HepG2 (cell line): ENCODE measurements at places on chromosomes 4 and X.

DNA sequence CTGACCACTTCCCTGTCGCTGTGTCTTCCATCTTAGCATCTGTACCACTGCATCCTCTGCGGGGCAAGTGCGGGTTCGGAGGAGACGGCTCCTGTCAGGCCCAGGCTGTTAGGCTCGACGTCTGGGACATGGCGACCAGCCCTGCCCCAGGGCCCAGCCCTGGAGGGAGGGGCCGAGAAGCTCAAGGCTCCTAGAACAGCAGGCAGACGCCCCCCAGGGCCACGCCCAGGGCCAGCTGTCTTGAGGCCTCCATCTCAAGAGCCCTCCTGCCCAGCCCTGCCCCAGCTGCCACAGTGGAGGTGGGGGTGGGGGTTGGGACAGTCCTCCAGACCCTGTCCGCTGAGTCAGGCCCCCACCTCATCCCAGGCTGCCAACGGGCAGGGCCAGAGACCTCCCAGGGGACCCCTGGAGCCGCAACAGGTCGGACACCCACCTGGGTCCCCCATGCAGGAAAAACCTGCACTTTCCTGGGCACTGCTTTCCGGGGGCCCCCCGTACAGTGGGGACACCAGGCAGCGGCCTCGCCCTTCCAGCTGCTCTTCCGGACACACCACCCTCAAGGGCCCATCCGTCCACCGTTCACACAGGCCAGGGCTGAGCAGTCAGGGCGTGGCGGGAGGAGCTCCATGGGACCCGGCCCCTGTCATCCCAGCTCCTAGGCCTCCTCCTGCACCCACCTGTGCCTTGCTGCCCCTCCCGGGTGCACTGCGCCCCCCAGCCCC is 83.1 kb downstream of the FAM53A start:
- no peak for DNase-seq

- no peak for DNase-seq
Observed at GRCh38 chr4:172287117-172287516, 473.9 kb downstream of the GALNTL6 start.

DNA sequence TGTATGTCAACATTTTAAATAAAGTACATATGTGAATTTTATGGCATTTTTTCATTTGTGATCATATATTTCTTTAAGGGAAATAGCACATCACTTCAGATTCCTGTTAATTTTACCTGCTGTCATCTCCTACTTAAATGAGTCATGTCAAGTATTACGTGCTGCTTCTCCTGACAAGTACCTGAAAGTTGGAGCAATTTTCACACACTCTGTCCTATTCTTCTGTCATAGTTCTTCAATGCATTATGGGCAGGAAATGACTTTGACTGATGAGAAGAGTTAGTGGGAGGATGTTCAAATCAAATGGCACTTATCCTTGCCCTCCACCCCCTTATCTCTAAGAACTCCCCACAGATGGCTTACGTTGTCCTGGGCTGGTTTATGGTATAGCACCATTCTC is 64.2 kb upstream of the SYTL5 start:
- no peak for DNase-seq

GRCh38 chr4:147837854-147838253 is 106.0 kb downstream of the ARHGAP10 start:
- DNase-seq: no peak

DNA sequence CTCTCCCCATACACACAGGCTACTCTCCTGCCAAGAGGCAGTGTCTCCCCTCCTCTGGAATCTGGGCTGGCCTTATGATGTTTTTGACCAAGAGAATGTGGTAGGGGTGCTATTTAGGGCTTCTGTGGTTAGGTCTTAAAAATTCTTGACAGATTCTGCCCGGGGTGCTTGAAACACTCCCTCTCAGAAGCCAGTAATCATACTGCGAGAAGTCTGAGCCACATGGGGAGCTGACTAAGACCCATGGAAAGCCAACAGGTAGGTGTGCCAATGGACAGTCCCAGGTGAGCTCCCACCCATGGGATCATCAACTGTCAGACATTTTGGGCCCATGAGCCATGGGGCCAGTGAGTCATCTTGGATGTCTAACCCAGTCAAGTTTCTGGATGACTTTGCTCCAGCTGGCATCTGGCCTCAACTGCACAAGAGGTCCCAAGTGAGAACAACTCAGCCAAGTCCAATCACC is 315.7 kb downstream of the FBXW7 start:
- no peak for DNase-seq

GRCh38 chr4:140152013-140152703 is 1.8 kb downstream of the MAML3 start:
- no peak for DNase-seq

- DNase-seq: no peak
Observed at GRCh38 chrX:40485973-40486372, 94.8 kb upstream of the ATP6AP2 start.

GRCh38 chr4:35934320-35934981 is 309.9 kb downstream of the ARAP2 start:
- peak; percentile 7 for DNase-seq

DNA sequence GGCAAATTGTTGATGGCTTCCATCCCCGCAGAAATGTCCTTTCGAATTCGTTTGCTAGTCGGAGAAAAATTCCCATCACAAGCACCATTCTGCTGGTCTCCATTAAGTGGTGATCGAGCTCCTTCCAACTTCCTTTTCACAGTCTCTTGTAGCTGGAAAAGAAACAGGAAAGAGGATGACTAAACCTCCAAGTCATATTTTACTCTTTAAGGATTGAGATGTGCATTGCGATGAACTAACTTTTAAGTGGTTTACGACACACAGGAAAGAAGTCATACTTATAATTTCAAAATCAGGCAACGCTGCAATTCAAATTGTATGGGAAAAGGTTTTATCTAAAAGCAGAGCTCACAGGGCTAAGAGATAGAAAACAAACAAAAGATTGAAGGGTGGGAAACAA is 225.2 kb downstream of the MGST2 start:
- DNase-seq: no peak

GRCh38 chr4:20456407-20456806 is 204.7 kb downstream of the SLIT2 start:
- no peak for DNase-seq

- no peak for DNase-seq
Observed at GRCh38 chr4:24248674-24249630, 335.4 kb downstream of the DHX15 start.

- DNase-seq: no peak
Observed at GRCh38 chrX:96619588-96619987, 65.1 kb upstream of the DIAPH2 start.

- no peak for DNase-seq
Observed at GRCh38 chr4:148444296-148445070, 2.3 kb upstream of the NR3C2 start.

- DNase-seq: no peak
Observed at GRCh38 chrX:132031867-132032266, 8.8 kb downstream of the STK26 start.

DNA sequence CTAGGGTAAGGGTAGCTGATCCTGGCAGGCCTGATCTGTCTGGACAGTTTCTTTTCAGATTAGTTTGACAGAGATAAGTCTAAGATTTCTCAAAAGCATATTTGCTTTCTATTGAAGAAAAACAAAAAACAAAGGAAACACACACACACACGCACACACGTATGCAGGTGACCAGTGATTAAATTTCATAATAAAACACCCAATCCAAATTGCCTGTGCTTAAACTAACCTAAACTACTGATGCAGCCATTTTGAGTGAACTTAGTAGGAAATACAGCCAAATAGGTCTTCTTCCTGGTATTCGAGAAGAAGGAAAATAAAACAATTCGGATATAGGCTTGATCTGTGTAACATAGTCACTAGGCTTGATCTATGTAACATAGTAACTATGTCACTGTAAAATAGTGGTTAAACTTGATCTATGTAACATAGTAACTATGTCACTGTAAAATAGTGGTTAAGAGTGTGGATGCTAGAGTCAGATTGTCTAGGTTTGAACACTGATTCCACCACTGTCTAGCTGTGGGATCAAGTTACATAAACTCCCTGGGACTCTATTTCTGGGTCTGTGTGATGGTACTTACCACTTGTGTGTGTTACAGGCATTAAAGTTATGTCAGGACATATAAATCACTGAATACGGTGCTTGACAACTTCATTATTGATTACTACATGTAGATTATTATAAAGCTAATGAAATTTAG is 9.8 kb upstream of the CCNG2 start:
- DNase-seq: no peak

GRCh38 chr4:188993871-188994270 is 854.6 kb downstream of the TRIML1 start:
- no peak for DNase-seq

DNA sequence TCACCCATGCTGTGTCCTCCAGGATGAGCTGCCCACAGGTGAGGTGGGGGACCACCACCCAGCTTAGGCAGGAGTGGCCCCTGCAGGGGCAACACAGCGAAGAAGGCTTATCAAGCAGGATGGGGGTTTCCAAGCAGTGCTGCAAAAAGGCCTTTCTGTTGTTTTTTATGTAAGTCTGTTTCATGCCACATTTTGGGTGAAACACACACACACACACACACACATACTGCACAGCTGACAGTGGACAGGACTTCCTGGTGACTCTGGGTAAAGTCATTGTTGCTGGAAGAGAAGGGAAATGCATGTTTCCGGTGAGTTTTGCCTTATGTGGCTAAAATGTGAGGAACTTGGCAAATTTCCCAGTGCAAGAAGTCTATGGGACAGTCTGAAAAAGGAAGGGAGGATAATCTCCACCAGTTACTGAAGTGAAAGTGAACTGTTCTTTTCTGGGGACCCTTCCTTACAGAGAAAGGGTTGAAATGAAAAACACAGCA is 119.2 kb downstream of the IRF2 start:
- DNase-seq: peak; percentile 89

GRCh38 chr4:3017504-3017903 is 54.1 kb downstream of the GRK4 start:
- DNase-seq: no peak

GRCh38 chrX:43969504-43970501 is 3.4 kb downstream of the NDP start:
- DNase-seq: no peak

DNA sequence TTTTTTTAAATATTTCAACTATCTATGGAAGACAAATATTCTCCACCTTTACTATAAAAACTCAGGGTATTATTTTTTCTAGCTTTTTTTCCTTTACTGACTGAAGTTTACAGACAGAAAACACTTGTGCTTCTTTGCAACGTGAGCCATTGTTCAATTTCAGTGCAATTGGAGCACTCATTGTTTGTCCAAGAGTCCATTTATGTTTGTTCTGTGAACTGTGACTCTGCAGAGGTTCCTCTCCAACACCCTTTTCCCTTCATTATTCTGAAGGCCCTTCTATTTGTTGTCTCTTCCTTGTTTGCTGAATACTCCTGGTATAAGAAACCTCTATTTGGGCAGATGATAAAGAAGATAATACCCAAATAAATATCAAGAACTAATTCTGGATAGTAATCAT is 37.4 kb downstream of the DAPP1 start:
- peak; percentile 6 for DNase-seq

- no peak for DNase-seq
Observed at GRCh38 chr4:74394476-74395136, 29.7 kb downstream of the EREG start.
